ENCODE measurements at places on chromosomes 4 and X. TPM values are rescaled to one million over a fixed set of nuclear protein-coding genes. Genes with fewer than 3 reads are reported as not detected.

The SSX1 gene
- not detected for total RNA-seq

The FRMPD3 gene
- total RNA-seq, result not detected

The TBC1D8B gene
- total RNA-seq, result 11.0 TPM

The NR0B1 gene
- not detected for total RNA-seq

The PRRG1 gene
- 9.8 TPM for total RNA-seq

The MAGEB10 gene
- not detected for total RNA-seq

The RIBC1 gene
- 0.47 TPM for total RNA-seq

The RTL9 gene
- total RNA-seq, result 0.05 TPM

The GLRA3 gene
- not detected for total RNA-seq

The DMD gene
- 334 TPM for total RNA-seq

- DNase-seq, result no peak
Measured at GRCh38 chr4:159177265-159178150, 74.6 kb downstream of the RAPGEF2 start.

- DNase-seq, result no peak
Measured at GRCh38 chr4:140996766-140997165, 136.5 kb downstream of the RNF150 start.

- DNase-seq, result peak; percentile 60
Measured at GRCh38 chrX:71998836-71999509, 88.3 kb downstream of the NHSL2 start.

DNA sequence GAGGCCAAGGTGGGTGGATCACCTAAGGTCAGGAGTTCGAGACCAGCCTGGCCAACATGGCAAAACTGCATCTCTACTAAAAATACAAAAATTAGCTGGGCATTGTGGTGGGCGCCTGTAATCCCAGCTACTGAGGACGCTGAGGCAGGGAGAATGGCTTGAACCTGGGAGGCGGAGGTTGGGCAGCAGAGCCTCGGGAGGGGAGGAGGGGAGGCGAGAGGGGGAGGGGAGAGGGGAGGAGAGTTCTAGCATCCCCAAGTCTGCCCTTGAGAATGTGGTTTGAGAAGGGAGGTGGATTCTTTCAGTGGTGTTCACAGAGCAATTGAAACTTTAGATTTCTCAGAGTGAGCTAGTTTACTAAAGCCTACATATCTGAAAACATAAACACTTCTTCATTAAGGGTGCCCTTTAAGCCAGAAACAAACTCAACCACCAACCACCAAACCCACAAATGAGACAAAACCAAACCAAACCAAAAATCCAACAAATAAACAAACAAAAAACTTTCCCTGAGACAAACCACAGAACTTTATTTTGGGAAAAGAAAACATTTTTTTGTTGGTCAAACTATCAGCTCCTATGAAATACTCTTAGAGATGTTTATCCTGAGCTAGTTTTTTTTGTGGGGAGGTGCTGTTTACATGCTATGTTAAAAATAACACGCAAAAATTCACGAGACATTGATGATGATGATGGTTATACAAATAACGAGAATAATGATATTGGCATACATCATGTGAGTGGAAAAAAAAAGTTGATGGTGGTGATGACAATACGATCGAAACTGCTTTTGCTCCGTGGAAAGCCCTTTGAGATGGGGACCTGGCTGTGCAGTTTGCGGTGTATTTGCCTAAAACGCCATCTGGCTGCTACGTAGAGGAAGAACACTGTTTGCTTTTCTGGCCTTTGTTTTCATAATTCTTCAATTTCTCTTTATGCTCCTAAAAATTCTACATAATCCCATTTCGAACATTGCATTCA lies 98.2 kb upstream of the PRKX start:
- no peak for DNase-seq

- DNase-seq, result no peak
Measured at GRCh38 chr4:24212642-24213041, 322.8 kb upstream of the PPARGC1A start.

GRCh38 chr4:153432965-153433753 lies 33.0 kb upstream of the TMEM131L start:
- DNase-seq, result peak; percentile 53

DNA sequence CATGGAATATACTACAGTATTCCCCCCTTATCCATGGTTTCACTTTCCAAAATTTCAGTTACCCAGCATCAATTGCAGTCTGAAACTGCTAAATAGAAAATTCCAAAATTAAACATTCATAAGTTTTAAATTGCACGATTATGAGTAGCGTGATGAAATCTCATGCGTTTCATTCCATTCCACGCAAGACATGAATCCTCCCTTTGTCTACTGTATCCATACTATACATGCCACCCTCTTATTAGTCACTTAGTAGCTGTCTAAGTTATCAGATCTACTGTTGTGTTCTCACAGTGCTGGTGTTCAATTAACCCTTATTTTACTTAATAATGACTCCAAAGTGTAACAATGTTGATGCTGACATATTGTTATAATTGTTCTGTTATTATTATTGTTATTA lies 261.2 kb upstream of the NDST4 start:
- DNase-seq, result no peak

- DNase-seq, result no peak
Measured at GRCh38 chrX:21926527-21927278, 13.8 kb upstream of the SMS start.

DNA sequence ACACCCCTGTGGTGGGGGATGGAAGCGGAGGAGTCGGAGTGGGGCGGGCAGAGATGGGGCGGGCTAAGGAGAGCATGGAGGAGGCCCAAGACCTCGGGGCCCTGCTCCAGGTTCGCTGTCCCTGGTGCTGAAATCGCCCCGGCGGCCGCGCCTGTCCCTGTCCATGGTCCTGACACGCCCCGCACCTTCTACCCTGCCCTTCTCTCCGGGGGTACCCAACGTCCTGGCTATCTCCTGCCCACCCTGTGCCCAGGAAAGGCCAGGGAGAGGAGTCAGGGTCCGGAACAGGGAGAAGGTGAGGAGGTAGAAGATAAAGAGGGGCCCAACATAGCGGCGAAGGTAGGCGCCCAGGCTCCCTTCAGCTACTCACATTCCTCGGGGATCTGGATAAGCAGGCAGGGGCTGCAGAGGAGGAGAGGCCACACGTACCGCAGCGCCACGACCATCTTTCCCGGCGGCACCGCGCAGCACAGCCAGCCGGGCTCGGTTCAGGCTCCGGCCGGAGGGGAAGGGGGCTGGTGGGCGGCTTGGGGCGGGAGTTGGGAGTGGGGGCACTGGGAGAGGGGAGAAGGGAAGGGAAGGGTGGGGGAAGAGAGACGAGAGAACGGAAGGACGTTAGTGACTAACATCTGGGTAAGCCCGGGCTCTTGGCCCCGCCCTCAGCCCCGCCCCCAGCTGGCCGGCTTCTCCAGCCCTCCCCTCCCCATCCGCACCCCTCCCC lies 10.4 kb downstream of the L1CAM start:
- peak; percentile 88 for DNase-seq

DNA sequence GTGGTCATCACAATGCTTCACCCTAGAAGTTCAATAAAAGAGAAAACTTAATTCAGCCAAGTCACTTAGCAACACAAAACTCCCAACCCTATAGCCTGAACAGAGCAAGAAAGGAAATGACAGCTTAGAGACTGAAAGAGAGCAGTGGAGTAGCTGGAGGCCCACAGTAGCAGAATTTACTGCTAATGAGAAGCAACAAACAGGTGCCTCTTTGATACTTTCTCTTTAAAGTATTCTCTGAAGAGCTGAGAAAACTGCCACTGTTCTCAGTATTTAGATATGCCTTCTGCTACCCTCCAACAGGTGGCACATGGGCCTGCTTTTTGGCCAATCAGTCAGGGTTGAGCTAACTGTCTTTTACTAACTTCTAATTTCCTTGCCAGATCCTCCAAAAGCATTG lies 240.0 kb downstream of the GPC3 start:
- DNase-seq, result no peak

DNA sequence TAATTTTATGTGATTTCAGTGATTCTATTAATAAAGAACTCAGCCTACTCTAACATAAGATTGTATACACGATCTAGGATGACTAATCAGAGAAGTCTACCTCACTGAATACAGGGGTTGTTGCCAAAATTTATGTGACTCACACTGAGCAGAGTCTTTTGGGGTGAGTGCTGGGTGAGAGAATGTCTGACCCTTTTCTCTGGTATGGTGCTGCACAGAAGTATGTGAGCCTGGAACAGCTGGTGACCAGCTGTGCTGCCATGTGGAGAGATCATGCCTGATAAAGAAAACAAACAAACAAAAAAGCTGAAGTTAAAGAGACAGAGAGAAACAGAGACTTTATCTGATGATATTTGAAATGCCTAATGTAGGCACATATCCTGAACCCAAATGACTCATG lies 618.1 kb upstream of the GRIA3 start:
- DNase-seq, result no peak

GRCh38 chr4:53450773-53451172 lies 73.3 kb downstream of the FIP1L1 start:
- no peak for DNase-seq

DNA sequence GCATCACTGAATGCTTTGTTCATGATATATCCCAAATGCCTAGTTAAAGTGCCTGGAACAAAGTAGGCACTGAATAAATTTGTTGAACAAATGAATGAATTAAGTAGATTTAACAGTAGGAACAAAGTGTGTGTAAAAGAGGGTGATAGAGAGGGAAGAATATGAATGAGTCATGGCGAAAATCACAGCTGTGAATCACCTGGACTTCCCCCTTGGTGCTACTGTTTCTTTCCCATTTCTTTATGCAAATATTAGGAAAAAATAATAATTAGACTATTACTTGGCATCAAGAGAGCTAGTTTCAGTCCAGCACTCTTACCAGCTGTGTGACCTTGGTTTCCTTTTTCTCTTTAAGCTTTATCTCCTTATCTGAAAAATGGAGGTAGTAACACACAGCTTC lies 9.2 kb downstream of the SPIN3 start:
- DNase-seq, result no peak

DNA sequence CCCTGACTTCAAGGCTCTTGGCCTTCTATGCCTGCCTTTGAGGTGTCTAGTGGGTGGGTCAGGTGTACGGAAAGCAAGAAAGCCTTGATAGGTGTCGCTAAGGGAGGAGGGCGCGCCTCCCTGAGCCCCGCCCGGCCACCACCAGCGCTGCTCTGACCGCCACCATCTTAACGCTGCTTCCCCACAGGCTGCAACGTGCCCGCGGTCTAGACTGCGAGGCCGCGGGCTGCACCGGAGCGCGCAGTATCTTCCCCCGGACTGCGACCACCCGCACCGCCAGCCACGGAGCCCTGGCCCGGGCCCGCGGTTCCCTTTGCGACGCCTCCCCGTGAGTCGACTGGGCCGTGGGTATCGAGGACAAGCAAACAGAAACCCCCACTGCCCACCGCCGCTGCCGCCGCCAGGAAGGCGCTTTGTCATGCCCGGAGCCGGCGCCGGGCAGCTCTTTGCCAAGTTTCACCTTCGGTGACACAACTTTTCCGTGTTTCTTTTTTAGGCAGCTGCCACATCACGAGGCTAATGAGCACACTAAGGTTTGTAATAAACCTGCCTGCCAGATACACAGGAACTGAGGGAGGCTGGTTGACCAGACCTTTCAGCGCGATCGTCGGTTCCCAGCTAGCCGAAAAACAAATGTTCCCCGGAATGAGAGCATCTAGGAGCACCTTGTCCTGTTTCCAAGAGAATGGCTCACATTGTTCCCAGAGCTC lies 335.8 kb upstream of the F9 start:
- no peak for DNase-seq

DNA sequence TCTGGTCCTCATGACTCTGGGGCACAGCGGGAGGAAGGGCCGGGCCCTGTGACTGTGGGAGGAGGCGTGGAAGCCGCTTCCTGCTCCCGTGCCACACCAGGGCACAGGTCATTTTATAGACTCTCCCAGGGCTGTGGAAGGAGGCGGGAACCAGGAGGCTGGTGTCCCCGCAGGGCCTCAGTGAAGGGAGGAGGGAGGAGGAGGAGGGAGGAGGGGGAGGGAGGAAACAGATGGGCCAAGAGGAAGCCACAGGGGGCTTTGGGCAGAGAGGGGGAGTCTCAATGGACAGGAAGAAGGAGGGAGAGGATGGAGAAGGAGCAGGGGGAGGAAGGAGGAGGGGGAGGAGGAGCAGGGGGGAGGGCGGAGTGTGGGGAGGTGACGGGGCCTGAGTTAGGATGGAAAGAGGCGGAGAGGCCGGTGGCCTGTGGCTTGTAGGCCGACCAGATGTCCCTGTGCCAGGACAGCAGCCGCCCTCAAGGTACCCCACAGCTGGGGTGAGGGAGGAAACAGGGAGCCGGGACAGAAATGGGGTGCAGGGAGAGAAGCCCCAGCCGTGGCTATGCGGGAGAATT lies 6.2 kb upstream of the PLCXD1 start:
- no peak for DNase-seq

GRCh38 chr4:85514117-85514516 lies 39.2 kb downstream of the ARHGAP24 start:
- no peak for DNase-seq

- DNase-seq, result no peak
Measured at GRCh38 chrX:122817321-122817955, 366.6 kb upstream of the GRIA3 start.

DNA sequence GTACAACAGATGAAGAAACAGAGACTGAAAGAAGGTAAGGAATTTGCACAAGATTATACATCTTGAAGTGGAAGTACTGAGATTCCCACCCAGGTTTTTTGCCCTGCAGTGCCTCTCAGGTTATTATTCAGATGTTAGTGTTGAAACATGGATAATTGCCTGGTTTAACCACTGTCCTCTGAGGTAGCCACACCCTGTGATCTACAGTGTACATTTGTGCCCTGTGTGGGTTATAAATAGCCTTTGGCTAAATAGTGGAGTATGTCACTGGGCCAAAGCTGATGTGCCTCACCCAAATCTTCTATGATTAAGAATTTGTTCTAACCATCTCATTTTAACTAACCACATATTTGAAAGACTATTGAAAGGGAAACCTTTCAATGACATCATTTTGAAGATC lies 5.4 kb upstream of the ASB5 start:
- DNase-seq, result no peak

DNA sequence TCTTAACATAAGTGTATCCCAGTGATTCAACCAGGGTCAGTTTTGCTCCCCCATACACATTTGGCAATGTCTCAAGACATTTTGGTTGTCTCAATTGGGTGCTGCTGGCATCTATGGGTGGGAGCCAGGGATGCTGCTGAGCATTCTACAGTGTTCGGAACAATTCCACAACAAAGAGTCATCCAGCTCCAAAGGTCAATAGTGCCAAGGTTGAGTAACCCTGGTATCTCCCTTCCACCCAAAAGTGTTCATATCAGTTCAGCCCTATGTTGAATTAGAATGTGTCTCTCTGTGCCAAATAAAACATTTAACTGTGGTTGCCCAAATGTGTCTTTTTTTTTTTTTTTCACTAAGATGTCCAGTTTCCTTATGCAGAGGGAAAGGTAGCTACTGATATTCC lies 129.4 kb upstream of the RAI2 start:
- no peak for DNase-seq

- peak; percentile 38 for DNase-seq
Measured at GRCh38 chr4:26815706-26816105, 44.9 kb upstream of the STIM2 start.

- no peak for DNase-seq
Measured at GRCh38 chrX:108224727-108225621, 133.4 kb downstream of the ATG4A start.

- DNase-seq, result no peak
Measured at GRCh38 chr4:144338148-144338547, 197.6 kb upstream of the GYPA start.

GRCh38 chrX:6758234-6758633 lies 223.3 kb upstream of the VCX3A start:
- DNase-seq, result no peak

- DNase-seq, result no peak
Measured at GRCh38 chr4:145260091-145260490, 79.7 kb upstream of the OTUD4 start.
